ENCODE measurements at places on chromosomes 11 and 22.

DNA sequence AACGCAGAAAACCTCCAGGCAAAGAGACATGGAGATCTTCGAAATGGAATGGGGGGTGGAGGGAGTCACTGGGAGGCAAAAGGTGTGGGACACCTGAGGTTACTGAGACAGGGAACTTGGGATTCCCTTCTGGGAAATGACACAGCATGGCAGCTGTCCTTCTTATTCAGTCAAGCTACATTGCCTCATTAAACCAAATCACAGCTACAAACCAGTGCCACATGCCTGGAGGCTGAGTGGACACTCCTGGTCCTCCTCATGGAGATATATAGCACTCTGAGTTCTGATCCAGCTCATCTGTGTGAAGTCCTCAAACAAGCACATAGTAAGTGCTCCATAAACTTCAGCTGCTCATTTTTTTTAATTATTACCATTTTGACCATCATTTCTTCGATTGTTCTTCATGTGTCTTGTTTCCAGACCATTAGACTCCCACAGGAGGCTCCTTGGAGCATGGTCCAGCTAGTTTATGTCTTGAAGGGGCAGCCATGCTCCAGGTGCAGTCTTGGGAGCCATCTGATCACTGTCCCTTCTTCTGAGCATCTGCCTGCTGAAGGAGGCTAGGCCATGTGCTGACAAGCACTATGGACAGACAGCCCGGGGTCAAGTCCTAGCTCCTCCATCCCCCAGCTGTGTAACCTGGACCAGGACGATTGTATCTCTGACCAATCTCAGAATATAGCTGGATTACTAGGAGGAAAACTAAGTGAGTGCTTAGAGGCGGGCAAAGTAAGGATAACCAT is 9.7 kb upstream of the FXYD2 start:
- DNase-seq = no peak

GRCh38 chr11:48007677-48008076 is 27.3 kb downstream of the PTPRJ start:
- DNase-seq = no peak

DNA sequence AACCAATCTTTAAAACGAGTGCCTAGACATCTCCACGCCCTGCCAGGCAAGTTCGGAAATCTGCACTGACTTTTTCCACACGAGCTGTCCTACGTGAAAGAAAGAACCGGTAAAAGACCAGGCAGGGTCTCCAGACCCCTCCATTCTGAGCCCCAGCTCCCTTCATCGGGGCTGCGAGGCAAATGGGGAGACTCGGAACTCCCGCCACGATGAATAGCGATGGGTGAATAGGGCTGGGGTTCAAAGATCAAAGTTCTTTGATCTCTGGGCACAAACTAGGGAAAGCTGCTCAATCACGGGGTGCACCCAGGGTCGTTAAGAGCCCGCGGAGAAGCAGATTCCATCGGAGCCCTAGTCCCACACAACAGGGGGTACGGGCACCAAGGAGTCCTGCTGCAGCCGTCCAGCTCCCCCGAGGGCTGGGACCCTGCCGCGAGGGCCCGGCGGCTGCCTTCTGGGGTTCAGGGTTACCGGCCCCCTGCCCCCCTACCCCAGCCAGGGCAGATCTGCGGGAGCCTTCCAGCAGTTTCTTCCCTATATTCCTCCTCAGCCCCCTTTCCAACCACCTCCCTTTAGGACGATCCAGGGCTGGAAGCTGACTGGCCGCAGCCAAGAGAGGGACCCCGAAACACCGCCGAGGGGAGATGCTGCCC is 1.1 kb downstream of the LRP4 start:
- no peak for DNase-seq

GRCh38 chr11:86537541-86538222 is 134.7 kb downstream of the ME3 start:
- DNase-seq = no peak

DNA sequence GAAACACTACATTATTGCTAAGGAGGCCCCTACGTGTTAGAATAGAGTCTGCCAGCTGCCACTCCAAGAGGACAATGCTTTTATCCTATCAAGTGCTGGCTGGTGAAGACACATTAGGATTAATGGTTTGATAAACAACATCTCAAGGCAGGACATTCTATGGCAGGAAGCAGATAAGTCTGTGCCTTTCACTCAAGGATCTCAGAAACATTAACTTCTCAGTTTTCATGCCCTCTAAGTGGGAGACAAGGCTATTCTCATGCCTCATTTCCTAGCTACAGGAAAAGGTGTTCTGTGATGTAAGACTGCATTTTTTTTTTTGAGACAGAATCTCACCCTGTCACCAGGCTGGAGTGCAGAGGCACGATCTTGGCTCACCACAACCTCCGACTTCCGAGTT is 23.5 kb upstream of the TIMP3 start:
- DNase-seq = no peak

GRCh38 chr11:70429428-70429705 is 31.0 kb downstream of the CTTN start:
- DNase-seq = no peak

GRCh38 chr11:31240340-31240904 is 129.1 kb downstream of the DCDC1 start:
- peak; percentile 14 for DNase-seq

DNA sequence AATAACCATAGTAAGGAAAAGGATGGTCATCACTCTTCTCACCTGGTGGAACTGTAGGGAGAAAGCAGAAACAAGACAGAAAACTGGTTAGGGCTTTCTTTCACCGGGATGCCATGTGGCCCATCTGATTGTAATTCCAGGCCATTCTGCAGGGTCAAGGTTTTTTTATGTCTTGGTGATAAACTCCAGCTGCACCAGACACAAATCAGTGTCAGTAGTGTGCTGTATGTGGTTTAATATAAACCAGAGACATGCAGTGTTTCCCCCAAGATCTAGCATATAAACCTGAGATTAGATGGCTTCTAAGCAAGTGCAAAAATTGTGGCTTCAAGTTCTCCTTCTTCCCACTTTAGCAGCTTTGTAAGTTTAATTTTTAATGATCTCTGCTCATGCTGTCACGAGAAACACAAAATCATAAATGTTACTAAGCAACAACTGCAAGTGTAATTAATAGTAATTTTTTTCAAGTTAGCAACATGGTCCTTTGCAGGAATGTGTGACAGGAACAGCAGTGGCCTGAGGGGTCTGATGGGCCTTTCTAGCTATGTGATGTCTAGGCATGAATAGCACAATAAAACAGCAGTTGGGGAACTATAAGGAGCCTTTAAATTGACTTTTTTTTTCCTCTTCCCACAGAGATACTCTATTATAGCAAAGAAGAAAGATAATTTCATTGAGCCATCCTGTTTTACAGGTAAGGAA is 41.6 kb downstream of the BDNF start:
- DNase-seq = no peak

DNA sequence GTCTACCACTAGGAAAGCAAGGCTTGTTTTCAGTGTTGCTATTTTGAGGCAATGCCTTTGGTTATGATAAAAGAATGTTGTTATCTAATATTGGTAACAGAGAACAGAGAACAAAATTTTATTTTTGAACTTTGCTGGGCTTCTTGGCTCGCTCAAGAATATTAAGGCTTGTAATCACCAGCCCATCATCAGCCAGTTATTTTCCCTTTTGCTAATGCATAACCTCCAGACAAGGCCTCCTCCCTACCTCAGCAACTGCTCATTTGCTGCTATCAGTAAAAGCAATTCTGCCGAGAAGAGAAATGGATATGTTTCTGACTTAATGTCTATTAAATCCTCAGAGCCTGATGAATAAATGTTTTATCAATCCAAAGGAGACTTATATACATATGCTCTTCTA is 8.9 kb downstream of the MTMR2 start:
- no peak for DNase-seq

DNA sequence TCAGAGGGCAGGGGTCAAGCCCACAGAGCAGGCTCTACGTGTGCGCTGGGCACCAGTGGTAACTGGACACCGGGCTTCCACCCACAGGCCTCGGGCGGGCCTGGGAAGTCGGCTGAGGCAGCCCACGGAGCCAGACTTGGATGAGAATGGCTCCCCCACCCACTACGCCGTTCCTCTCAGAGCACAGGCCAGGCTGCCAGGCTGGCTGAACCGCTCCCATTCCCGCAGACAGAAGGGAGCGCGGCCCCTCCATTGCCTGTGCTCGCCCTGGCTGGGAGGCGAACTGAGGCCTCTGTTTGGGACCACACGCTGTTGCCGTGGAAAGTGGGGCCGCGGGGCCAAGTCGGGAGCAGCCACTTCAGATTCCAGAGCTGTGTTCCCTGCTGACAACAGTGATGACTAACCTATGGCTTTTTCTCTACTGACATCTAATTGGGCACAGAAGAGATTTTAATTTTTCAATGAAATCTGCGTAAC is 63.9 kb downstream of the MYH9 start:
- DNase-seq = no peak

DNA sequence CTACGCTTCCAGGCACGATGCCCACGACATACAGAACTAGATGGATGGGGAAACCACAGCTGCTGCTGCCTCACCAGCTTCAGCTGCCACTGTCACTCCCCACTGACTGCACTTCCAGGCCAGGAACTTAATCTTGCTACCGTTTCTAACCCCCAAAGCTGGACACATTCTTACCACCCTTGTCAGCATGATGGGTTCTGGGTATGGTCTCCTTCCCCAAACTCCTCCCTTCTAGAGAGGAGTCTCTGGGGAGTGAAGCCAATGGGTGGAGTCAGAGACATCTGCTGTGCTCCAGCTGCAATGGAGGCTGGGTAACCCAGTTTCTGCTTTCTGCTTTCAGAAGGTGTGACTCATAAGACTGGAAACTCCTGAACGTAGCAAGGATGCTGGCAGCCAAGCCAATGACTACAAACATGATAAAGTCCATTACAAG is 87.0 kb upstream of the THY1 start:
- no peak for DNase-seq

DNA sequence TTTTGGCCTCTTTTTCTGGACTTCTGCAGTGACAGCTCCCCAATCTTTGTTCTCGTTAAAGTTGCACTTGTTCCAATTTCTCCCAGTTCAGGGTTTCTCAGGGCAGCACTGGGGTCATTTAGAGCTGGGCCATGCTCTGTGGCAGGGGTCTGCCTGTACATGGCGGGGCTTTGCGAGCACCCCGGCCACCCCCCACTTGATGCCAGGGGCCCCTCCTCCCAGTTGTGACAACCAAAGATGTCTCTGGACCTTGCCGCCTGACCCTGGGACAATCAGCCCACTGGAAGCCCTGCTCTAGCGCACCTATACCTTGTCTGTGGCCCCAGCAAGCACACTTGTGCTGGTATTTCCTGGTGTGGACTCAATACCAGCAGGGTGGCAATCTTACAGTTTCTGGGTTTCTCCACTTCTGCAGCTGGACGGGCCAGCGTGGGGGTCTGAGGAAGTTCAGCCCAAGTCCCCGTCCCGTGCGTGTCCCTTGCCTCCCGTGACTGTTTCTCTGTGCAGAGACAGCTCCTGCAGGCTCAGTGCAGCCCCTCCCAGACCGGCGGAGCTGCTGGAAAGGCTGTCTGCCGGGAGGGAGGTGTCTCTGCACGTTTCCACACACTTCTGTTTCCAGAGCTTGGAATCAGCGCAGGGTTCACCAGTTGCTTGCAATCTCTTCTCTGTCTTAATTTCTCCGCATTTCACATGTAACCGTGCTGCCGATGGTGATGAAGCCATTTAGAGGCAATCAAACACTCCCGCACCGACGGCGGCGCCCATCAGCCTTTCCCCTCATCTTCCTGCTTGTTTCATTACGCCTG is 1328.9 kb downstream of the BRD1 start:
- DNase-seq = no peak

GRCh38 chr11:117199053-117199915 is at the start of gene TAGLN:
TAGLN (plus strand) TSS chr11:117199370; CDS start chr11:117203014, 3,644 bp downstream.
- peak; percentile 63 for DNase-seq

DNA sequence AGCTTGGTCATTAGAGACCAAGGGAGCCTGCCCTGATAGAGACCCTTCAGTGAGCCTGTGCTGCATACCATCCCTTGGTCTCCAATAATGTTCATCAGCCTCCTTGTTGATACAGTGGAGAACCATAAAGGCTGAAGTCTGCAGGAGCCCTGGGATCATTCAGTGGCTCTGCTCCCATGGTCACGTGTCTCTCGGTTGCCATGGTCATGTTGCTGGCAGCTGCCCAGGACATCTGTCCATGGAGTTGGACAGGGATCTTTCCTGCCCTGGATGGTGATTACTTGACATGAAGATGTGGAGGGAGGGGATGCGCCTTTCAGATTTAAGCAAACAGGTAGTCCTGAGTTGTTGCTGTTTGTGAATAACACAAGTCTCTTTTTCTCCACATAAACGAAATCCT is 38.2 kb downstream of the CYB5R2 start:
- DNase-seq = no peak

GRCh38 chr11:118163494-118163893 is 10.9 kb upstream of the SCN4B start:
- no peak for DNase-seq

DNA sequence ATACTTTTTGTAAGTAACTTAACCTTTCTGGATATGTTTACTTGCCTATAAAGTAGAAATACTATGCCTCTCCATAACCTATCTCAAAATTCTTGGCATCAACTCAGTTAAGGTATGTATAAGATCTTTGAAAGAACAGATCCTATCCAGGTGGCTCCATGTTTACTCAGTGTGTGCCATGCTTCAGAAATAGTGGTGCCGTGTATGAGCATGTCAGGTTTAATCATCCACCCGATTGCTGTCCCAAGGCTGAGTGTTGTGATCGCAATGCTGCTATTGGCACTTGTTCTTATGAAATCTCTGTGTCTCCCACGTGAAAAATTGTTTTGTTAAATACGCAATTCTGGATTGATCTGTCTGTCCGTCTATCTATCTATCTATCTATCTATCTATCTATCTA is 85.9 kb upstream of the SNX19 start:
- no peak for DNase-seq

DNA sequence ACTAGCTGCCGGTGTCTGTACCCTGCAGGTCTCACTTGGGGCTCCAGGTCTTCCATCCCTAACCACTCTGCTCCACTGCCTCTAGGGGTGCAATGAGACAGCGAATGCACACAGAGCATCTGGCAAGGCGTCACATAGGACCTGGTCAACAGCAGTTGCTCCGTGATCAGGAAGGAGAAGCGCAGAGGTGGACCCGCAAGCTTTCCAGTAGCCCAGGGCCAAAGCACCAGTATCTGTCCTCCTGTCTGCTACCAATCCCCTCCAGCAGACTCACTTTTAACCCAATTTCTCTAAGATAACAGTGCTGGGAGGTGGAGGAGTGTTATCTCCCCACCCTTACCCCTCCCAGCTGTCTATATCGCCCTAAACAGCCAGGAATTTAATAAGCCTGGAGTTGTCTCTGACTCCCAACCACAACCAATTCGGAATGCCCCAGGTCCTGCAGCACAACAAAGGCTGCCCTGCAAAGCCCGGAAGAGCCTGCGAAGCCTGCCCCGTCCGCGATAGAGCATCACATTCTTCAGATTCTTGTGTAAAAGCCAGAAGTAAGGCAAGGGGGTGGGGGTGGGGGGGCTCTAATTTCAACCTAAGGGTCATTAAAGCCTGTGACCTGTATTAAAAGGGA is 19.3 kb downstream of the MYH9 start:
- no peak for DNase-seq

DNA sequence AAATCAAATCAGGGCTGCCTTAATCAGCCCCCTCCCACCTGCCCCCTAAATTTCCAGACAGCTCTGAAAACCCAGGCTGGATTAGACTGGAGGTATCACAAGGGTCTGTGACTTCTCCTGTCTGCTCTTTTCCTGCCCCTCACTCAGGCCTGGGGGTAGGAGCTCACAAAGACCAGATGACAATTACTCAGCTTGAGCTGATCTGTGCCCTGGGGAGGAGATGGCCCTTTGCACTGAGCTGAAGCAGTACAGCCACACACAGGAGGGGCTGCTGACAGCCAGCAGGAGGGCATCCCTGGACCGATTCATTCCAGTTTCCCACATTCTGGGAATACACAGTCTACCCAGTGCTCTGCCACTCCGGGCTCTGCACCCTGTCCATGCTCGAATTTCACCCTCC is 4.2 kb downstream of the ABCC8 start:
- no peak for DNase-seq

- no peak for DNase-seq
Measured at GRCh38 chr11:94768602-94769541, 716 bp downstream of the AMOTL1 start.

All from urinary bladder (tissue), 4 donors.